Urothelium cell line (cell line): ENCODE measurements at places on chromosomes 13 and 19.

GRCh38 chr13:111342721-111343120 lies 22.3 kb downstream of the TEX29 start:
- DNase-seq, result no peak

- DNase-seq, result no peak
Measured at GRCh38 chr13:45928843-45929242, 77.3 kb upstream of the SIAH3 start.

- no peak for DNase-seq
Measured at GRCh38 chr13:41596190-41596589, 138.8 kb downstream of the RGCC start.

- no peak for DNase-seq
Measured at GRCh38 chr19:36775768-36776167, 3.2 kb upstream of the ZNF850 start.

DNA sequence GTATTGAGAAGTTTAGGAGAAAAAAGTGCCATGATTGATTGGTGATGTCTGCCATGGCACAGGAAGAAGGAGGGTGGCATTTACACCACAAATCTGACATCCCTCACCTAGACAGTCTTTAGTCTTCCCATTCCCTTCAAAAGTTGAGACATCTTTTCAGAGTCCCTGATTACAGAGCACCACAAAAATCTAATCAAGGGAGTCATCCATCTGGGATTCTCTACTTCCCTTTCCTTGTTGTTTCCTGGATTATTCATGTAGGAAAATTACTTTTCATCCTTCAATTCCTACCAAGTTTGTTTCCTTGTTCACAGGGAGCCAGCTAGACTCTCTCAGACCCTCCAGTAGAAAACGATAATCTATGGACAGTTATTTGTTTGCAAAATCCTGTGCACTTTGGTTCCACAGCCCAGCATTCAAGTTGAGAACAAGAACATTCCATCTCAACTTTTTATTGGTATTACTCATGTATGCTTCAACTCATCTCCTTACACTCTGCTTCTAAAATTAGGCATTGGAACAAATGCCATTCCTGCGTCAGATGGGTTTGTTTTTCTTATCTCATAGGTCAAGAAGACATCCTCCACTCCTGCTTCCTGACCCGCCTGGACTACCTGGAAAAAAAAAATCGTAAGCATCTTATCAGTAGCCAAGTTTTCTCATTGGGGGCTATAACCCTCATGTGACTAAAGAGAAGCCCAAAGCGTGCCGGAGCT lies 259.9 kb downstream of the FOXO1 start:
- DNase-seq, result peak; percentile 23

GRCh38 chr19:45368127-45368526 lies 2.2 kb downstream of the ERCC2 start:
- no peak for DNase-seq

DNA sequence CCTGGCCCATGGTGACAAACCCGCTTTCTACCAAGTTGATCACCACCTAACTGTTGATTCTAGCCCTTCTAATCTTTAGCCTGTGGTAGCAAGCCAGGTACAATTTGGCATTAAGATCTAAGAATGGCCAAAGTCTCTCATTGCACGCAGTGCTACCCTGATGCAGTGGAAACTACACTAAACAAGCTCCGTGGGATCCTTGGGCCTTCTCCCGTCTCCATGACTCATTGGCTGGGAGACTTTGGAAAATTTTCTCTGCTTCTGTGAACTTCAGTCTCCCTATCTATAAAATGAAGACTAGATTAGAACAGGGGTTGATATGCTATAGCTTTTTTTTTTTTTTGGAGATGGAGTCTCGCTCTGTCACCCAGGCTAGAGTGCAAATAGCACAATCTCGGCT lies 223.0 kb downstream of the TSHZ3 start:
- DNase-seq, result no peak

DNA sequence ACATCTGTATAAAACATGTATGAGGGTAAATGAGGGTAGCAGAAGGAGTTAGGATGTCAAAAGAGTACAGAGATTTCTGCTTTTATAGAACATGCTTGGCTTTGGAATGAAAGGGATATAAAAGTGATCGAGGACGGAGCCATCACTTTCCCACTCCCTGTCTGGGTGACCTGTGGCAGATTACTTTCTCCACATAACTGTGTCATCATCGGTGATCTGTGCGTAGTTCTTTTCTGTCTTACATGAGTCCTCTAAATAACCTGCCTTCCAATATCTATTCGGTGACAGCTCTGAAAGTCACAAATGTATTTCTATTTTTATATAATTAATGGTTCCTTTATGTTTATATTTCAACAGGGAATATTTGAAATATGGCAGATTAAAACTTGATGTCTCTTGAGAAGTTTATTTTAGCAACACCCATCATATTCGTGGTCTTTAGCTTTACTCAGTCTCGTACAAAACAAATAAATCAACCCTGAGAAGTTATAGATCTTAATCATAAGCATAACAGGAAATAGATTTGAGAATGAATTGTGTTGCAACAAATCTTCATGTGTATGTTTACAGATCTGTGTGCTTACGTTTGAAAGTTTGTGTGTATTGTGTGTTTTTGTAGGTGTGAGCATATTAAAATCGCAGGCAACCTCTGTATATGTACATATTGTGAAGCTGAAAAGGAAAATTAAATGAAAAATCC lies 1094.3 kb downstream of the EFNB2 start:
- DNase-seq, result no peak

GRCh38 chr13:113393226-113393562 lies 29.3 kb upstream of the GRTP1 start:
- DNase-seq, result no peak

- DNase-seq, result no peak
Measured at GRCh38 chr13:85521657-85522056, 277.6 kb downstream of the SLITRK6 start.

DNA sequence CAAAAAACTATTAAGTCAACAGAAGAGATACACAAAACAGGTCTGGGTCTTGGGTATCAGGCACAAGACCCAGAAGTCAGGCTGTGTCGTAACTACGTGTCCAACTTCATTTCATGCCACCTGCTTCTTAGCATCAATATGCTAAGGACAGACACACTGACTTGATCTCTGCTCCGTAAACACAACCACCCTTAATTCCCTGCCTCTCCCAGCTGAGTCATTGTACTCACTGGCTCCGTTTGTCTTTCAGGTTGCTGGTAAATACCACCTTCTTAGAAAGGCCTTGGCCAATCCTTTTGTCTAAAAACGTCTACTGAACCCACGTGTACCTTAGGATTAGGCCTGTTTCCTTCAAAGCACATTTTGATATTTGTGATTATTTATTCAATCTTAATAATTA lies 726.2 kb downstream of the PCDH9 start:
- DNase-seq, result no peak

DNA sequence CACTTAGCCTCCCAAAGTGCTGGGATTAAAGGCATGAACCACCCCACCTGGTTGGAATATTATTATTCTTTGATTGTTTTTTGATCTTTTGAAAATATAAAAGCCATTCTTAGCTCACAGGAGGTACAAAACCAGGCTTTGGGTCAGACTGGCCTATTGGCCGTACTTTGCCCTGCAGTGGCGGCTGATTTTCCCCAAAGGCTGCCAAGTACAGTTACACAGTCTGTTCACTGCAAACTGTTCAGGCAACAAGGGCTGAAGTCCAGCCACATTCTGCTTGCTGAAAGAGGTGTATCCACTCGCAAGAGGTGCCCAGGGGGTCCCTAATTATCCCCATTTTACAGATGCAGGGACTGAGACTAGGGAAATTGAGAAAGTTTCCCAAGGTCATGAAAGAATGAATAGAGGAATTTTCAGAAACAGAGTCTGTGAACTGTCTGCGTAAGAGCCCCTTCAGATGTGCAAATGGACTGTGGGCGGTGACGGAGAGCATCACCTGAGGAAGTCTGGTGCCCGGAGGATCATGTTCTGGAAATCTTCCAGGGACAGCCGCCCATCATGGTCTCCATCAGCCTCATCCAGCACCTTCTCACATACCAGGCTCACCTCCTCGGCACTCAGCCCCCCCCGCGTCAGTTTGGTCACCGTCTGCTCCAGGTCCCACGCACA lies 9.0 kb downstream of the CIB3 start:
- no peak for DNase-seq

DNA sequence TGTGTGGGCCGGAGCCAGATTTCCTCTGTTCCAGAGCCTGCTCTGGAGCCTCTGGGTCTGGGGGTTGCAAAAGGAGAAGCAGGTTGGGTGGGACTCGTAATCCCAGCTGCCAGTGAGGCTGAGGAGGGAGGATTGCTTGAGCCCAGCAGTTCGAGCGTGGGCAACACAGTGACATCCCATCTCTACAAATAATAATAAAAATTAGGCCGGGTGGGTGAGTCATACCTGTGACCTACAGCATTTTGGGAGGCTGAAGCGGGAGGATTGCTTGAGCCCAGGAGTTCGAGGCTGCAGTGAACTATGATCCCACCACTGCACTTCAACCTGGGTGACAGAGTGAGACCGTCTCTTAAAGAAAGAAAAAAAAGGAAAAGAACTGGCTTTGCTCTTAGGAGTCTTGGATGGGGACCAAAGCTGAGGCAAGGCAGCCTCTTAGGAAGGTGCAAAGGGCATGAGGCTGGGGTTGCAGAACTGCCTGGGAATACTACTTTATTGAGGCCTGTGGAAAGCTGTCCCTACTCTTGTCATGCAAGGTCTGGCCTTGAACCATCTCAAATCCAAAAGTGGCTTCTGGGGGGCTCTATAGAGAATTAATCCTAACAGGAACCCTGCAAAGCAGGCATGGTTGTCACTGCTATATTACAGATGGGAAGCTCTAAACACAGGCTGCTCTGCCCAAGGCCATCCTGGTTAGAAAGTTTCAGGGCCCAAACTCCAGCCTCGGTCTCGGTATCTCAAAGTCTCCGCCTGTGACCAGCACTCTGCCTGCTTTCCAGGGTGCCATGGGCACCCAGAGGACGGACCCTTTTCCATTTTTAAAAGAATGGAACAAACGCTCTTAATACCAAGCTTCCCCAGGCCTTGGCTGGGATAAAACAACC lies 880 bp upstream of the C19orf12 start:
- DNase-seq, result no peak

DNA sequence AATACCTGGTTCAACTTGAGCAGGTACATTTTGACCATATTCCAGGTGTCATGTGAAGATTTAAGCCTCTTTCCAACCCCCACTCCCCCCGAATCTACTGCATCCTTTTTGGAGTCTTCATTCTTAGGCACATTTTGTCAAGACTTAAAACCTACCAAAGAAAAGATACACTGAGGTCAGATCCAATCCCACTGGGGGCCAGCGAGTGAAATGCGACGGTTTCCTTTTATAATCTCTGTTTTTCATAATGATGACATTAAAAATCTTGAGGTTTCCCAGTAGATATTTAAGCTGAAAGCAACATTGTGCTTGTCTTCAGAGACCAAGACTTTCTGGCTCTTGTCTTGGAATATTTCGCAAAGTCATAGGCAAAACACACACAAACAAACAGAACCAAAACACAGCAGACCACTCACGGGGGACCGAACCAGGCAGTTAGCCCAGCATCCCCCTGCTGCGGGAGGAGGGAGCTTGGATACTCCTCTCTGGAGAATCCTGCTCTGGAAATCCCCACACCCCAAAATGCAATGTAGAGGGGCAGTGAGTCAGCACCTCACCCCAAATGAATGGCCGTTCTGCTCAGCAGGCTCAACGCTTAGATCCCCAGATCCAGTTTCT lies 506 bp upstream of the GAS6 start:
- no peak for DNase-seq

DNA sequence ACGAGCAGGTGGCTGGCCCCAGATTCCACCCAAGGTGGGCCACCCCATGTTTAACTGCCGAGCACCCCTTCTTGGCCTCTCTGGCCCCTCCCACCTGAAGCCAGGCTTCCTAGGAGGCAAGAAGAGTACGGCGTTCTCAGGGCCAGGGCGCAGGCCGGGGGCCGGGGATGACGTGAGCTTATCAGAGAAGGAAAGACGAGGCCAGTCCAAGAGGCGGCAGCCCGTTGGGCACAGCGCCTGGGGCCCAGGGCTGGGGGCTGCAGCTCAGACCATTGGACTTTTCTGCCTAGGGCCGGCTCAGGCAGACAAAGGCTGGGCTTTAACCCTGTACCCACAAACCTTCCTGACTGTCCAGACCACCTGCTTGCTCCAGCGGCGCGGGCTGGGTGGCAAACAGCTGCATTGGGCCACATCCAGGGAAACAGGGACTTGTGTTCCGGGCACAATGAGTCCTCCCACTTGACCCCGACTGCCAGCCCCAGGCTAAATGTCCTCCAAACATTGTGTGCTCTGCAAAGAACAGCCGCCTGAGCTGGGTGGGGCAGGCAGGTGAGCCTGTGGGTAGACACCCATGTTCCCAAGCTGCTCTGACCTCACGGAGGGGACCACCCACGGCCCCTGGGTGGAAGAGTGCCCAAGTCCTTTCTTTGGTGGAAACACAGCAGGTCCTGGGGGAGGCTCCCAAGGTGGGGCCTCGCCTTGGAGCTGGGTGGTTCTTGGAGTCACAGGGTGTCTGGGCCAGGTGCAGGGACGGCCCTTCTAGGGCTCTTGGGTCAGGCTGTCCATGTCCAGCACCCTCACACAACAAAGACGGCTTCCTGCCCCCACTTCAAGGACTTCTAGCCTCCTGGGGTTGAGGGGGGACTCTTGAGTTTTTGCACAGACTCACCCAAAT lies 21.9 kb downstream of the COMP start:
- no peak for DNase-seq

GRCh38 chr13:110890279-110891165 lies 24.3 kb downstream of the ANKRD10 start:
- DNase-seq, result no peak

GRCh38 chr19:35868172-35868822 lies at the start of gene APLP1:
Gene APLP1 (plus strand): TSS chr19:35868574. CDS start chr19:35868637, 63 bp downstream.
- peak; percentile 82 for DNase-seq

DNA sequence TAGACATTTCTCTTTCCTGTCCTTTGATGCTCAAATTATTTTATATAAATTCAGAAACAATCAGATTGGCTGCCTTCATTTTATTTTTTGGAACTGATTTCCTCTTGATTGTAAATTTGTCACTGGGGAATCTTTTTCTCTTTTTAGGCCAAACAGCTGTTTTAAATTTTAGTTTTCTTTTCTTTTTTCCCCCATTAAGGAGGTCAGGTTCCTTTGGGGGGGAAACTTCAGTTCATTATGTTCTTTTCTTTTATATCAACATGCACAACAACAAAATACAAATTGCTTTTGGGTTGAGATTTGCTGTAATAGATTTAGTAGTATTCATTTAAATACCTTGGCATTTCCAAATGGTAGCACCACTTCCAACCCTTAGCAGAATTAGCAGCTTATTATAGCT lies 264.8 kb upstream of the SPRY2 start:
- DNase-seq, result no peak

- DNase-seq, result peak; percentile 79
Measured at GRCh38 chr19:12564016-12564664, 12.9 kb upstream of the ZNF564 start.
